ENCODE measurements at places on chromosomes 2 and 18. TPM values are rescaled to one million over a fixed set of nuclear protein-coding genes. Genes with fewer than 3 reads are reported as not detected.

- no peak for DNase-seq
- H3K4me3 ChIP-seq = no peak overlapping the region
- H3K27ac ChIP-seq = no peak overlapping the region
Observed at GRCh38 chr2:173760553-173760952, 204.6 kb downstream of the SP3 start.

DNA sequence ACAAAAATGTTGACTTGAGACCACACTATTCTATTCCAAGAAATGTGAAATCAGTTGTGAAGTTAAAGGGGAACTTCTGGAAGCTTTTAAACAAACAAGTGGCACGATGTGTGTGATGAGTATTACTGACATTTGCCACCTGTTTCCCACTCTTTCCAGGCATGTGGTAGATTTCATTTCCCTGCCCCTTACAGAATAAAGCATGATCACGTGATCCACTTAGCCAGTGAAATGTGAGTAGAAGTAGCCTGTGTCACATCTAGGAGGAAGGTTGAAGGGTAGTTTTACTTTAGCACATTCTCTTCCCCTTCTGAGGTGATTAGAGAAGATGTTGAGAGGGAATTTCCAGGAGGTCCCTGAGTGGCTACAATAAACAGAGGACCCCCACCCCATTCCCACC, 3.8 kb downstream of the COL4A4 start:
- H3K27me3 ChIP-seq = peaks cover 60% of the 10 kb centered on the region
- no peak overlapping the region for H3K4me3 ChIP-seq
- H3K36me3 ChIP-seq = no peaks in the 10 kb centered on the region
- no peak for DNase-seq
- H3K4me1 ChIP-seq = peaks cover 7% of the 10 kb centered on the region

DNA sequence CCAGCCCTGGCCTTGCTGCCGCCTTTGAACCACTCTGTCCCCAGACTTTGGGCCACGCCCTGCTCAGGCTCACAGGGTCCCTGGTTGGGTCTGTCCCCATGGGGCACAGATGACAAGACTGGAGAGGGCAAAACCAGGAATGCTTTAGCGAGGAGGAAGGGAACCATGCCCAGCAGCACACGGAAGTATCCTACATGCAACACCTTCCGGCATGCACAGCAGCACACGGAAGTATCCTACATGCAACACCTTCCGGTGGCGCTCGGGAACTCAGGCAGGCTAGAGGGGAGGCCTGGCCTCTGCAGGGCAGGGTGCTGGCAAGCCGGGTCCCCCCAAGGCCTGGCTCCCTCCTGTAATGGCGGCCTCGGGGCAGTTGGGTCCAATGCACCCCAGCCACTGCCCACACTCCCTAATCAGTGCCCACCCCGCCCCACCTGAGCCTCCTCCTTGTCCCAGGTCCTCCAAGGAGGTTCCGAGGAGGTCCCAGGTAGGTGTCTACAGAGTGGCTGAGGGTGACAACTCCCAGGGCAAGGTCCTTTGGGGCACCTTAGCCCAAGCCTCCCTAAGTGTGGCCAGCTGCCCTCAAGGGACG, 33.6 kb upstream of the SNED1 start:
- no peaks in the 10 kb centered on the region for H3K36me3 ChIP-seq
- no peaks in the 10 kb centered on the region for H3K4me1 ChIP-seq
- H3K27ac ChIP-seq = no peak overlapping the region
- H3K4me3 ChIP-seq = no peak overlapping the region
- DNase-seq = no peak

Gene M1AP
- not detected for total RNA-seq

DNA sequence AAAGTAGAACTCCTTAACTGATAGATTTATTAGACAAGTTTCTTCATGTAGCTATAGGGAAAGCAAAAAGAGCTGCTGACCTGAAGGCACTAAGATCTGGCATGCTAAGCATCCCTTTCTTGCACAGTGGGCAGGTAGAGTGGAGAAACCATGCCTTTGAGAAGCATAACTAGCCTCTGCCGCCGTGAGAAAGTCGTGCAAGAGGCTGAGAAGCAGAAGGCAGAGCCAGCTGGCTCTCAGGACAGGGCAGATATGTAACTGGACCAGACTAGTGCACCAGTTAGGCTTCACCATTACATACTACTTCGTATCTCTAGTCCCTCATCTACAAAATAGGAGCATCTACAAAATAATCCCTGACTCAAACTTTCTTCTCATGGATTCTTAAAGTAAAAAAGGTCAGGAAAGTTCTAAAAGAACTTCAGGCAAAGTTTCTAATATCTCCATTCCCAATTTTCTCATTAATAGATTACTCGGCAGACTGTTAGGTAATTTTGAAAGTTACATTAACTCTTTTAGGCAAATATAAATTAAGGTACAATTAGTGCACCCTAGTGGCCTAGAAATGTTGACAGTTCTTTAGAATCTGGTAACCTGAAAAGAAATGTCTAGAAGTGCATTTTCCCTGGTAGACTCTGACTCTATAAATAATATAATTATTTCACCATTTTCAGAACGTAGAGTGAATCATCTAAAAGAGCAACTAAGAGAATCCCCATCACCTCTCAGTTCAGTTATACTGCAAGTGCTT, 10.3 kb downstream of the ERBB4 start:
- peaks cover 5% of the 10 kb centered on the region for H3K27me3 ChIP-seq
- no peak overlapping the region for H3K4me3 ChIP-seq
- DNase-seq = no peak
- H3K36me3 ChIP-seq = no peaks in the 10 kb centered on the region
- no peak overlapping the region for H3K27ac ChIP-seq

Gene DGKD
- 97.5 TPM for total RNA-seq

Data from activated CD4-positive, alpha-beta T cell treated with anti-CD3 and anti-CD28 coated beads, Interleukin-2, amount 10 ng/mL, durations not matched to agents 7 days and 5 days (primary cell).